ENCODE measurements at places on chromosomes 2 and 18.
A peak's percentile ranks its signal among the peaks of the same experiment; 100 is the strongest.

GRCh38 chr2:76296438-76296837, 585.7 kb upstream of the GCFC2 start:
- no peak for DNase-seq

DNA sequence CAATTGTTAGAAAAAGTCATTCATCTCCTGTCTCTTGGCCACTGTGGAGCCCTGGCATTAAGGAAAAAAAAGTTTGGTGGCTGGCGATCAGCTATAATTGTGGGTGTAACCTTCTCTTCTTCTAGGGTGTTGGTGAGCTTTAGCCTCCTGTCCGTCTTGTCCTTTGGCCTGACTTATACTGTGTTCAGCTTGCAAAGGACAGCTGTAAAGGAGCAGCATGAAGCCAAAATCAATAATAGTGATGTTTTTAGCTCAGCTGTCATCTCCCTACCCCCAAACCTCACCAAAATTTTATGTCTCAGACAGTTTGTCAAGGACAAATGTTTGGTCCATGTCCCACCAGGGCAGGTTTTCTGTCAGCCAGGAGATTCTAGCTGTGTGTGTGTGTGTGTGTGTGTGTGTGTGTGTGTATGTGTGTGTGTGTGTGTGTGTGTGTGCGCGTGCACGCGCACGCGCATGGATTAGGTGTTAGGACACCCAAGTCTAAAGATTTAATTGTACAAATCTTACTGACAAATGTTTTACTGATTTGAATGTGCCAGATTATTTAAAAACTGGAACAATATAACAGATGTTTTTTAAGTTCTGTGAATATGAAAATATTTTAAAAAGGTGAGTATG, 109.2 kb downstream of the PTPRM start:
- DNase-seq: no peak

DNA sequence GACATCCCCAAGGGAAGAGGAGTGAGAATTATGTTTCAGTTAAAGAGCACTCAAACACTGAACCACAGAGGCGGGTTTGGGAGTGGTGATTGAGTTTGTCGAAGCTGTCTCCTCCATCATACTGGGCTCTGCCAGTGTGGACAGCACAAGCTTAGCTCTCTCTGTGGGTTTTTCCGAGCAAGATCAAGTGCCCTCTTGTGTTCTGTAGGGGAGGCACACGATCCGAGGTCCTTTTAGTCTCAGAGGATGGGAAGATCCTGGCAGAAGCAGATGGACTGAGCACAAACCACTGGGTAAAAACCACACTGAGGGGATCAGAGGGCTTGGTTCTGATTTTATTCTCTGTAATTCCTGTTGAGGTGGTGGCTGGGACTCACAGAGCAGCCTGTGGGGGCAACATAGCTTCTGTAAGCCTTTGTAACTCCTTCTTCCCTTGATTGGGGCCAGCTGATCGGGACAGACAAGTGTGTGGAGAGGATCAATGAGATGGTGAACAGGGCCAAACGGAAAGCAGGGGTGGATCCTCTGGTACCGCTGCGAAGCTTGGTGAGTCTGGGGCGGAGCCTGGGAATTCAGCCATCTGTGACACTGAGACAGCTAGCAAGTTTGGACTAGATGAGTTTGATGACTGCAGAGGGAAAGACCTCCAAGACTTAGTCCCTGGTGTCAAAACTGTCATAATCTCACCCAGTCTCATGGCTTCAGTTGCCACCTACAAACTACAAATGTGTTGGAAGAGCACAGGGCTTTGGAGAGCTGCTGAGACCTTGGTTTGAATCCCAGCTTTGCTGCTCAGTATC, 2.0 kb downstream of the NAGK start:
- DNase-seq: peak; percentile 69

- DNase-seq: peak; percentile 73
Observed at GRCh38 chr2:217713395-217714286, 289.2 kb downstream of the TNS1 start.

- DNase-seq: no peak
Observed at GRCh38 chr2:23207871-23208270, 177.1 kb upstream of the KLHL29 start.

DNA sequence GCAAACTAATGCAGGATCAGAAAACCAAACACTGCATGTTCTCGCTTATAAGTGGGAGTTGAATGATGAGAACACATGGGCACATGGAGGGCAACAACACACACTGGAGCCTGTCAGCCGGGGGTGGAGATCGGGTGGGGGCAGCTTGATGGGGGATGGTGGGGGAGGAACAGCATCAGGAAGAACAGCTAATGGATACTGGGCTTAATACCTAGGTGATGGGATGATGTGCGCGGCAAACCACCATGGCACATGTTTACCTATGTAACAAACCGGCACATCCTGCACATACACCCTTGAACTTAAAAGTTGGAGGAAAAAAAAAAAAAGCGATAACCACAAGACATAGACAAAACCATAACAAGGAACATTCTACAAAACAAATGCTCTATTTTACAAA, 10.4 kb downstream of the CHMP3 start:
- no peak for DNase-seq

DNA sequence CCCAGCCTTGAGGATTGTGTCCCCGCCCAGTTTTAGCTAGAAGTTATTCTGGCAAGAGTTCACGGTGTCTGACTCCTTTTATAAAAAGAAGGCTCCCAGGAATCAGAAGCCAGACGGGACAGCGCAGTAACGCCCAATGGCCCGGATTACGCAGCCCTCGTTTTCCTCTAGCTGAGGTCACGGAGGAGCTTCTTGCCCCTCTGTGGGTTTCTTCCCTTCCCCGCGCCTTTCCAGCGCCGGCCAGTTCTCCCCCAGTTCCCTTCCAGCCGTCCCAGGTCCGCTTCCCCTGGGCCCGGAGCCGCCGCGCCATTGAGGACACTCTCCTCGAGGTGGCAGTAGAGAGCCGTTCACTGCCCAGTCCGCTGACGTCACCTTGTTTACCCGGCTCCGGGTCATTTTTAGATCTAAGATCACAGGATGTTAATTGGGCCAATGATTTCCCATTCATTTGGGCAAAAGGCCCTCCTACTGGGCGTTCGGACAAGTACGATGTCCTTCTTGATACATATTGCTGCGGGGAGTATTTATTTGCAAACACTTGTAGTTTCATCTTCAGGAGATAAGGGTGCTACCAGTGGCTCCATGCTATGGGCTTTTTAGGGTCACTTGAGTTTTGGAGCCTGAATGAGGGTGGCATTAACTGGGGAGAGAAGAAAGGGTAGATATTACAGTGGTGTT, 81.5 kb upstream of the PPM1B start:
- DNase-seq: peak; percentile 87

DNA sequence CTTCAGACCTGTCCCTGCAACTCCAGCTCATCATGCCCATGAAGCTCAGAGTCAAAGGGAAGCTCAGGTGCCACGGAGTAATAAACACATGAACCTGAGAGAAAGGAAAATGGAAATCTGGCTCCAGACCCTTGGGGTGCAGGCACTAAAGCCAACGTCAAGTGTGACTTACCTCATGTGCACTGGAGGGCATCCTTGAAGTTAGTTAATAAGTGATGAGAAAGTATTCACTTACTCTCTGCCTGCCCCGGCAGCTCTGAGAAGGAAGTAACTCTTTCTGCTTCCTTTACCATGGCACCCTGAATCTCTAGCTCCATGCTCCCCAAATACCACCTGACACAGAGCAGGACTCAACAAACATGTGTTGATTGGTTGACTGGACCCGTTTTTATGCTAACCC, 21.4 kb upstream of the AGAP1 start:
- no peak for DNase-seq

- no peak for DNase-seq
Observed at GRCh38 chr2:160267692-160268091, 67.6 kb upstream of the ITGB6 start.

- DNase-seq: no peak
Observed at GRCh38 chr2:242063850-242064249, 194.3 kb downstream of the RTP5 start.

DNA sequence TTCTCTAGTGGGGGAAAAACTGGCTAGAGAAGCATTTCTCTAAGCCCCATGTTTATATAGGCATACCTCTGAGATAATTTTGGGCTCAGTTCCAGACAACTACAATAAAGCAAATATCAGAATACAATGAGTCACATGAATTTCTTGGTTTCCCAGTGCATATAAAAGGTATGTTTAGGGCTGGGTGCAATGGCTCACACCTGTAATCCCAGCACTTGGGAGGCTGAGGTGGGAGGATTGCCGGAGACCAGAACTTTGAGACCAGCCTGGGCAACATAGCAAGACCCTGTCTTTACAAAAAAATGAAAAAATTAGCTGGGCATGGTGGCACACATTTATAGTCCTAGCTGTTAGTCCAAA, 22.2 kb downstream of the TSN start:
- DNase-seq: no peak

DNA sequence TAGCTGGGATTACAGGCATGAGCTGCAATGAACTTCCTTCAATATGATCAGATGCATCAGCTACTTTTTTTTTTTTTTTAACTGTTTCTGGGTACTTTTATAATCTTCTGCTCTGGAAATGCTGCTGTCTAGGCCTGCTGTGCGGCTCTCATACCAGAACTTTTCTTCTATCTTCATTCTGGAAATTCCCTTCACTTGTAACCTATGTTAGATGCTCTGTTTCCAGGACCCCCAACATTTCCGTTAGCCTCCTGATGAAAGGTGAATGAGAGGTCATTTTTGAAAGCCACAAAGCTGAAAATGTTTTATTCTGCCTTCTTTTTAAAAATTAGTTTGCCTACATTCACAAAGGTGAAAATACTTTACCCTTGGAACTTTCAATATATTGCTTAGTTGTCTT, 8.6 kb downstream of the AGFG1 start:
- no peak for DNase-seq

DNA sequence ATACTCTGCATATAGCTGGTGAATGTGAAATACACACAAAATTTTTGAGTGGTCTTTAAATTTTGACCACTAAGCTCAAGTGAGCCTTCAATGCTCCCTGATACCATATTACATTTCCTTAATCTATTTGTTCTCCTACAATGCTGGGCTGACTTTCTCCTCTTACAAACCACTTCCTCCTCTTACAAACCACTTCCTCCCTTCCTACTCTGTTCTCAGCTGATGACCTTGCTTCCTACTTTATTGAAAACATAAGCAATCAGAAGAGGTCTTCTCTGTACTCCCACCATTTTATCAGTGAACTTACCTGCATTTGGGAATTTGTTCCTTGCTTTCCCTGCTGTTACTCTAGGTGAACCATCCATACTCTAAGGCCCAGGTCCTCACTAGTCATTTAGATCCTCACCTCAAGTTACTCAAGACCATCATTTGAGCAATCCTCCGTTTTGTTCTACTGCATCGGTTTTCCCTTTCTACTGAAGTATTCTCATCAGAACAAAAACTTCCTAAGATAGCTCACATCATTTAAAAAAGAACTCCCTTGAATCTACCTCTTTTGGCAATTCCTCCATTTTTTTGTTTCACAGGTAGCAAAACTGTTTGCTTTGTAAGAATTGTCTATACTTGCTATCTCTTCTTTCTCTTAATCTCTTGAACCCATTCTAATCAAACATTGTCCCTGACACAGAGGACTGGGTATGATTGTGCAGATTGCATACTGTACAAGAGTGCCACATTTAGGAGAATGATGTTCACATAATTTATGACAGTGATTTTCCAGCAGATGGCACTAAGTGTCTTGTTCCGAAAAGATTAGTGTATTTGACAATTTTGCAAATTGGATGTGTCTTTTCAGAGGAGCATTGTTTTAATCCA, 96.5 kb downstream of the EPB41L5 start:
- DNase-seq: peak; percentile 65

GRCh38 chr2:233814056-233814835, 36.1 kb downstream of the MROH2A start:
- DNase-seq: no peak

DNA sequence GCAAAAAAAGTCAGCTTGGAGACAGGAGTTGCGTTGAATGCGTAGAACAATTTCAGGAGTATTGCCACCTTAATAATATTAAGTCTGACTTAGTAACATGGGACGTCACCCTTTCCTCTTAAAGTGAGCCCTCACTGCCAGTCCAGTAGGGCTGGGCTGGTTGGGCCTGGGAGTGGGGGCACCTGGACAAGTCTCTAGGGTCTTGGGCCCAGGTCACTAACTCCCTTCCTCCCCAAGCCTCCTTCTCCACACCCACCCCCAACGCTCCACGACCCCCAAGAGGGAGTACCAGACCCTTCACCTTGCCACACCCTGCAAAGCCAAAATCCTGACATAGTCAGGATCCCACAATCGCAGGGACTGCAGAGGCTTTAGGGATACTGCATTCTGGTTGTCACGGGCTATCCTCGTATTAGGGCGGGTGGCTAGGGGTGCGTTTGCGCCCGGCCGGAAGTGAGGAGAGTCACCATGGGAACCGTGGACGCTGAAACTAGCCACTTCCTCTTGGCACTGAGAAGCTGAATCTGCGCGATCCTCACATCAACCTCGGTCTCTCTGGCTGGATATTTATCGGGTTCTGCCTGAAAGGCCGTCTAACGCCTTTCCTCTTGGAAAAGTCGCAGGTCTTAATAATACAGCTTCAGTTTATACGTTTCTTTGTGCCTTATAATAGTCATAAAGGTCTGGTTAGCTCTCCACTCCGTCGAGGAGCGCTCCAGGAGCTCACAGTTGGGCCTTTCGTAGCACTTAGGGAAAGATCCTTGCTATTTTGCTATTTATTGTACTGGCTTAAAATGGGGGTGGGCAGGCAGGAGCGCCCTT, 10.3 kb upstream of the CXXC1 start:
- DNase-seq: peak; percentile 91

- DNase-seq: no peak
Observed at GRCh38 chr2:125679903-125680302, 976.1 kb upstream of the GYPC start.

- peak; percentile 23 for DNase-seq
Observed at GRCh38 chr2:190766595-190766994, 114.0 kb upstream of the GLS start.

- peak; percentile 27 for DNase-seq
Observed at GRCh38 chr2:236938126-236938525, 147.6 kb upstream of the COPS8 start.

DNA sequence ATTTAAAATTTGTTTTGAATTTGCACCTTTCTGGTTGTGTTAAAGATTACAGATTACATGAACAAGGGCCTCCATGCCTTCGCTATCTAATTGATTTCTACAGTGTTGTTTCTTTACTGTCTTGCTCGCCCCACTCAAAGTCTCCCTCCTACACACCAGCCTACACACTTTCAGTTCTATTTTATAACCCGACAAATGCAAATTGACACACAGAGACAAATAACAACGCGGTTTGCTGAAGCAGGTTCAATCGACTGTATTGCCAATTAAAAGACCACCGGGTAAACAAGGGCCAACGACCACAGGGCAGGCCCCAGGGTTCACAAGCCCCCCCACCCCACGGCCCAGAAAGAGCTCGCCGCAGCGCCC, 869 bp downstream of the STARD7 start:
- DNase-seq: peak; percentile 69

GRCh38 chr18:62796216-62796621, 80.9 kb downstream of the PHLPP1 start:
- no peak for DNase-seq

DNA sequence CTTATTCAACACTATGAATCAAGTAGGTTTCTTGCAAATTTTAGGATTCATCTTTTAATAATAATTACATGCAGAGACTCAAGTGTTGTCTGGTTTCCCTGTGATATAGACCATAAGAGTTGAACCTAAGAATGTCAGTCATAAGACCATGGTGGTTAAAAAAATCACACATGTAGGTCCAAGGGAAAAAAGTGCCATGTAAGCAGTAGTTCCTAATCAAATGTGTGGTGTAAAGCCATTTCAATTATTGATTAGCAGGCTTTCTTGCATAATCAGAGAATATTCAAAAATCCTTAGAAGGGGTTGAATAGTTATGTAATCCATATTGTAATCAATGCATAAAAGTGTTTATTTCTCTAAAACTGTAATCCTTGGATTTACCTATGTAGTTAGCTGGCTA, 93.8 kb downstream of the DCC start:
- DNase-seq: no peak

All from inflammatory macrophage (primary cell).